ENCODE measurements at places on chromosomes 1 and 21. TPM values are rescaled to one million over a fixed set of nuclear protein-coding genes. Genes with fewer than 3 reads are reported as not detected.

ZYG11A gene
- total RNA-seq: not detected

SLAMF8 gene
- total RNA-seq: 2.7 TPM

SLC27A3 gene
- total RNA-seq: 17.7 TPM

PLCH2 gene
- total RNA-seq: 11.4 TPM

DENND2D gene
- 71.3 TPM for total RNA-seq

SLAMF7 gene
- 2.6 TPM for total RNA-seq

HFM1 gene
- total RNA-seq: not detected

CFAP141 gene
- total RNA-seq: not detected

LRRC38 gene
- total RNA-seq: not detected

HTR1D gene
- total RNA-seq: 23.1 TPM

DDAH1 gene
- total RNA-seq: 52.0 TPM

LCE1E gene
- total RNA-seq: not detected

FAM72B gene
- total RNA-seq: not detected

PARS2 gene
- total RNA-seq: 6.5 TPM

FAM72D gene
- not detected for total RNA-seq

COL11A1 gene
- not detected for total RNA-seq
